Activated T-cell treated with anti-CD3 and anti-CD28 coated beads for 48 hours (primary cell): ENCODE measurements at places on chromosomes 11 and 22.

GRCh38 chr11:107567739-107568335 is 2.3 kb upstream of the ALKBH8 start:
- no peak for DNase-seq

GRCh38 chr11:26607725-26608506 is 35.9 kb upstream of the MUC15 start:
- no peak for DNase-seq

DNA sequence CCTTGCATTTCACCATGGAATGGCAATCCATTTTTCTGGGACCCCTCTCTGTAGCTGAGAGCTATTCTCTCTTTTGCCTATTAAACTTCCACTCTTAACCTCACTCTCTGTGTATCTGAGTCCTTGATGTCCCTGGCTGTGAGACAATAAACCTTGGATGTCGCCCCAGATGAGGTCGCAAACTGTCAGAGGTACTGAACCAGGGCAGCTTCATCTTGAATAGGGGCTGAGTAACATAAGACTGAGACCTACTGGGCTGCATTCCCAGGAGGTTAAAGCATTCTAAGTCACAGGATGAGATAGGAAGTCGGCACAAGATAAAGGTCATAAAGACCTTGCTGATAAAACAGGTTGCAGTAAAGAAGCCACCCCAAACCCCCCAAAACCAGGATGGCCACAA is 68.0 kb downstream of the RSF1 start:
- DNase-seq: no peak

DNA sequence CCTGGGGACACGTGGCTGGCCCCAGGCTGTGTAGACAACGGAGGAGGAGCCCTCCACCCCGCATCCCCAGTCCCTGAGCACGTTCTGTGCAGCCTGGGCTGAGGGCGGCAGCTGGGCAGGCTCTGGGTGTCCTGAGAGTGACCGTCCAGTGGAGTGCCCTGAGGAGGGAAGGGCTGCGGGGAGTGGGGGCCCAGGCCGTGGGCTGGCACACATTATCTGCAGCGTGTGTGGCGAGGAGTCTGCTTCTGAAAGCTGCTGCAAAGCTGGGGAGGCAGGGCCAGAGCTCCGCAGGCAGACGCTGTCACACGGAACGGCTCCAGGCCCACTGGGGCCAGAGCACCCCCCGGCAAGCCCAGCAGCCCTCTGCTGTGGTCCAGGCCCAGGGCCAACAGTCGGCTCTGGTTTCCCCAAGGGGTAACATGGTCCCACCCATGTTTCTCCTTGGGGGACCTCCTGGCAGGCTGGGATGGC is 835 bp upstream of the ANO9 start:
- no peak for DNase-seq
